Panc1 (cell line): ENCODE measurements at places on chromosomes 16 and 17. TPM values are rescaled to one million over a fixed set of nuclear protein-coding genes. Genes with fewer than 3 reads are reported as not detected.

The CARD14 gene
- total RNA-seq: not detected

The TMEM235 gene
- not detected for total RNA-seq

The NEURL4 gene
- total RNA-seq: 58.9 TPM

The BIRC5 gene
- 119 TPM for total RNA-seq

The GSG1L gene
- total RNA-seq: 0.08 TPM

The FA2H gene
- 0.15 TPM for total RNA-seq

The ABCA10 gene
- total RNA-seq: 0.90 TPM

The ATP2A1 gene
- 2.9 TPM for total RNA-seq

The AGRP gene
- not detected for total RNA-seq

The PLA2G10 gene
- total RNA-seq: 0.23 TPM

The B3GNT9 gene
- total RNA-seq: 11.5 TPM

The TGFB1I1 gene
- total RNA-seq: 32.5 TPM
